ENCODE measurements at places on chromosomes 12 and 14.

DNA sequence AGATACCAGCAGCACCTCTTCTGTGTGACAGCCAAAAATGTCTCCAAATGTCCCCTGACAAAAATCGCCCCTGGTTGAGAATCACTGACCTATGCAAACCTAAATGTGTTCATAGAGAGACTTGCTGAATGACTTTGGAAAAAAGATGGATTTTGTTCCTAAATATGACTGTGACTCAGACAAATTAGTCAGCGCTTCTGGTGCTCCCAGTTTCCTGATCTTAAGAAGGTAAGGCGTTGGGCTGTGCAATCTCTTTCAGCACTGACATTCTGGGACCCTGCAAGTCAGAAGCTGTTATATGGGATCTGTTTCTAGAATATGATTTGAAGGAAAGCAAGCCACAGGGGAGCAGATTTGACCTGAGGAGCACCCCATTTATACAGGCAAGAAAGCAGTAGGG lies 90.6 kb upstream of the PWP1 start:
- no peak for DNase-seq

DNA sequence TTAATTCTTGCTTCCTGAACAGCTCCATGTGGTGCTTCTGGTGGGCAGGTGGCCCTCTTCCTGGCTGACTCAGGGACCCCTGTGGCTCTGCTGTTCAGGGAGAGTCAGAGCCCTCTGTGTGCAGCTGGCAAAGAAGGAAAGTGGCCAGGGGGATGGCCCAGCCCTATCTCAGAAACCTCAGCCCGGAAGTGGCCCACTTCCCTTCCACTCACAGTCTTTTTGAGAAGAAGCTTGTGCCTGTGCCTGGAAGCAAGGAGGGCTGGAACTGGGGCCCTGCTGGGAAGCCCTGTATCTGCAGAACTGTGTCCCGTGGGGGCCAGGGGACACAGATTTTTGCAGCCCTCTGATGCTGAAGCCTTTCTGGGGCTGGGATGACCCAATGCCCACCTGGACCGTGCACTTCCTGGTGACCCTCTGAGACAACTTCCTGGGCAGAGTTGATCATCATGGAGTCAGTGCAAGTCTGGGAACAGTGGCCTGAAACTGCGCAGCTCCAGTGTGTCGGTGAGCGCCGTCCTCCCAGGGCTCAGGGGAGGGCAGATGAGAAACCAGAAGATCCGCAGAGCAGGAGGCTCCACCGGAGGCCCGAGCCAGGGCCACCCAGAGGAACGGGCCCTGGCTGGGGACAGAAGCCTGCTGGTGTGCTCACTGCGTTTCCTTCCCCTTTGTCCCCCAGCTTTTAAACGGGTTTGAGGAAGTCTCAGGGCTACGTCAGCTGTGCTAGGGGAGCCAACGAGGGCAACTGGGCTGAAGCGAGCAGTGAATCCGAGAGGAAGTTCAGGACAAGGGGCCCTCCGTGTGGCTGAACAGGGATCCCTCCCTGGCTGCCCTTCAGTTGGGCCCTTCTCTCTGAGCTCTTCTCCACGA lies 217.4 kb upstream of the RTL1 start:
- no peak for DNase-seq

GRCh38 chr12:2284321-2284813 lies 231.6 kb downstream of the CACNA1C start:
- no peak for DNase-seq

DNA sequence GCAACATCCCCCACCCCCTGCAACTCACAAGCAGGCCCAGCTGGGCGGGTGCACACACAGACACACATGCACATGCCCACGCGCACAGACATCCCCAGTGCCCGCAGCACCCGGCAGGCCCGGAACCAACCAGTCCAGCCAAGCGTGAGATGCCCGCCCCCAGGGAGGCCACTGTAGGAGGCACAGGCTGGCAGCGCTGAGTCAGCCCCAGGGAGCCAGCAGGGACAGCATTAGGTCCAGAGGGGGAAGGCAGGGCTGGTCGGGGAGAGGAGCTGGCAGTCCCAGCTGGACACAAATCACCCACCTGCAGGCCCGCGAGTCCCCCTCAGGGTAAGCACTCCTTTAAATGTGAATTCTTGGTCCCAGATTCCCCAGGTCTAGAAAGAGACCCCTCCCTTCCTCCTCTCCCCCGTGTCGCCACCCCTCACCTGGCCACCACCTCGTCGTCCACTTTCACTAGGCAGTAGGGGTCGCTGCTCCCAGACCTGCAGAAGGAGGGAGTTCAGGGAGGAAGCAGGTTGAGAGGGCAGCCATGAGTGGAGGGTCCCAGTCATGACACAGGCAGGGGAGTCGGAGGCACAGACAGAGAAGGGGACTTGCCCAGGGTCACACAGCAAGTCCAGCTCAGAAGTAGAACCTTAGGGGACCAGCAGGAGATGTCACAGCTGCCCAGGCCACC lies 5.0 kb downstream of the RASAL1 start:
- no peak for DNase-seq

GRCh38 chr12:20805921-20806320 lies 4.6 kb upstream of the SLCO1B3 start:
- DNase-seq, result no peak

DNA sequence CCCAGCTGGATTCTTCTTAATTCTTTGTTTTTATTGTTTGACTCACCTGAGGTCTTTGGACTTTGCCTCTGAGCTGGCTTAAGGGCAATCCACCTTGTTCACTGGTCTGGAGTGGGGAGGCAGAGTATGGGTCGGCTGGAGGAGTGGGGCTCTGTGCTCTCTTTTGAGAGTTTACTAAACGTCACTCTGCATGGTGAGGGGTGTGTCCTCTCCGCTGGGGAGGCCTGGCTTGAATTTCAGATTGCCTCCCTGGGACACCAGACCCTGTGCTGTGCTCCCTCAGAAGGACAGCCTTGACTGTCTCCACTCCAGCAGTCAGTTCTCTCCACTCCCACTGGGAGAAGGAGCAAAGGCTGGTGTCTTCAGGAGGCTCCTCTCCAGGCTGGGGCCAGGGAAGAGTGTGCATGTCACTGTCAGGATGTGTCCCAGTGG lies 1.9 kb upstream of the MTA1 start:
- no peak for DNase-seq

GRCh38 chr14:58713677-58714076 lies 75.9 kb downstream of the DACT1 start:
- DNase-seq, result no peak

DNA sequence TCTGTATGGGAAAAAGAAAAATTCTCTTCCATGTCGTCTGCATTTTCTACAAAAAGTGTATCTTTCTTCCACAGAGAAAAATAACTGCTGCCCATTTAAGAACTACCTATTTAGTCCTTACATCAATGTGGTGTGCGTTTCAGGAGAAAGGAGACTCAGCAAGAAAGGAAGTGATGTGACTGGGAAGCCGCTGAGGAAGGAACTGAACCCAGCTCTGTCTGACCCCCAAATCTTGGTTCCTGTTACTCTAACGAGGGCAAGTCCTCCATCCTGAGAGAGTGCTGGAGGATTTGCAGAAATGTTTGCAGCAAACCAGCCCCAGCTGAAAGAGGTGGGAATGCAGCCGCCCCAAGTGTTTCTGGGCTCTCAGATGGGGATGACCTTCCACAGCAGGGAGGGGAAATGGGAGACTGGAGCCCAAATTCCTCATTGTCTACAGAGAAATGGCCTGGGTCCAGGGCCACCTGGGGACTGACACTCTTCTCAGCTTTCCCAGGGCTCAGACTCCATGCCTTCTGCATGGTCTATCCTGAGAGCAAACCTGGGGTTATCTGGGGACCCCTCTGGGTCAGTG lies 6.7 kb upstream of the MLEC start:
- no peak for DNase-seq

DNA sequence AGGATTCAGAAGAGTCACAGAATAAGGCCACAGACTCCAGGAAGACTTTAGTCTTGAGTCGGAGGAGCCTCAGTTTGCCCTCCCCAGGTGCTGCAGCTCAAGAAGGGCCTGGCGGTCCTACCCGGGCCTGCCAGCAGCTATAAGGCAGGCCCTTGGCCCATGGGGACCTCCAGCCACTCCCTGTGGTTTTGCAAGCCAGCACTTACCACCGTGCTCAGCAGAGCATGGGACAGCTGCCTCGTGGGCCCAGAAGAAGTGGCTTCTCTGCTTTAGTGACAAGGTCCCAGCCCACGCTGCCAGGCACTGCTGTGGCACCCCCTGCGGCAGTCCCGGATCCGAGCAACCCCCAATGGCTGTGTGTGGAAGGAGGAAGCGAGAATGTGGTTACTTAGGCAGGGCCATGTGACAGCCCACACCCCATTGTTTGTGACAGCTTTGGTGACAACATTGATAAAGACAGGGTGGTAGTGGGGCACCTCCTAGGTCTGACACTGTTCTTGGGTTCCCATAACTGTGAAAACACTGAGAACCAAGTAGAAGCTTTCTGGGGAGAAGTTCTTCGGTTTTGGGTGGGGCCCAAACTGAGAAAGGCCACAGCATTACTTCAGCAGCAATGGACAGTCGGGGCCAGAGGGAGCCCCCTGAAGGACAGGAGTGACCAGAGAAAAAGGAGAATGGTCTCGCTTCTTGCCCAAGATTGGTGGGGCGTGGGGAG lies at the start of gene SELPLG:
Gene SELPLG, minus strand, starts transcription at position 361 of the 715 bp plus-strand sequence. CDS start 9,587 bp downstream, outside the sequence.
- peak; percentile 61 for DNase-seq

GRCh38 chr12:132224484-132224883 lies 80.2 kb downstream of the NOC4L start:
- DNase-seq, result no peak

DNA sequence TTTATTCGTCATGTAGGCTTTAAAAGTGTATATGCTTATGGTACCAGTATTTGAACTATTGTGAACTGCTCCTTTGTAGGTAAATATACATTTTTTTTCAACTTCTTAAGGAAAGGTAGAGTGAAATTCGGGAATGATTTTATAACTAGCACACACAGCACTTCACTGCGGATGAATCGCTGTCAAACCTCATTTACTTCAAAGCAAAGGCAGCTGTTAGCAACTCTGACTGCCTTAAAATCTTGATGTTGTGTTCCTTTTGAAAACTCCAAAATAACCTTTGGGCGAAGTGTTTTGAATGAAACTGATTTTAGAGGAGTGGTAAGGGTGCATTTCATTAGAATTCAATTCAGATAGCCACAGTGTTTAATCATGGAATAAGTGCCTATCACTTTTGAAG lies 95.8 kb downstream of the GLT1D1 start:
- DNase-seq, result no peak

DNA sequence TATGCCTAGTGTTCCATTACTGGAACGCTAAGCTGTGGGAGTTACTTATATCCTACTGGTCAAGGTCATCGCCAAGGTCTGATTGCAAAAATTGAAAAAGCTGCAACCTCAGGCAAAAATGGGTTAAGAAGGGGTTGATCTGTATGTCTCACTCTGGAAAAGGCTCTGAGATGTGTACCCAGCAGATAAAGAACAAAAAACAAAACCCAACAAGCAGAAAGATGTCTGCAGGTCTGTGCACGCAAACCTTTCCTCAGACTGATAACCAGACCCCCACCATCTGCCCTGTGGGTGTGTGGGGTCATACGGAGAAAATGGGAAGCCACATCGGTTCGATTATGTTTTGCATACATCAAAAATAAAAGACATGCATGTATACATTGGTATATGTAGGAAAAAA lies 56.4 kb downstream of the TESC start:
- DNase-seq, result no peak

Data from stimulated activated CD8-positive, alpha-beta memory T cell treated with anti-CD3 and anti-CD28 coated beads, Interleukin-4, amount 100 ng/mL, for 1 hour (primary cell).